ENCODE measurements at places on chromosomes 5 and 9.

DNA sequence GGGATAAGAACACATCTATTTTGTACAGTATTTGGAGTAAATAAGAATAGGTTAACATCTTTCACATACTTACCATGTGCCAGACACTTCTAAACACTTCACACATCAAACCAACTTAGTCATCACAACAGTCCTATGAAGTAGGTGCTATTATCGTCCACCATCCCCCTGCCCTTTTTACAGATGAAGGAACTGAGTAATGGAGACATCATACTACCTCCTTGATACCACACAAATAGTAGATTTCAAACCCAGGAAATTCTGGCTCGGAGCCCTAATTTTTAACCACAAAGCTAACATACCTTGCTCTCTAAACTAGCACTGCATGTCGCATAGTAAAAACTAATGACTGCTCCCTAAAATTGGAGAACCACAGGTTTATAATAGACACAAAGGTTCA is 4.2 kb upstream of the ZNF366 start:
- DNase-seq, result no peak

GRCh38 chr9:71441266-71441665 is 319.8 kb upstream of the TRPM3 start:
- no peak for DNase-seq

DNA sequence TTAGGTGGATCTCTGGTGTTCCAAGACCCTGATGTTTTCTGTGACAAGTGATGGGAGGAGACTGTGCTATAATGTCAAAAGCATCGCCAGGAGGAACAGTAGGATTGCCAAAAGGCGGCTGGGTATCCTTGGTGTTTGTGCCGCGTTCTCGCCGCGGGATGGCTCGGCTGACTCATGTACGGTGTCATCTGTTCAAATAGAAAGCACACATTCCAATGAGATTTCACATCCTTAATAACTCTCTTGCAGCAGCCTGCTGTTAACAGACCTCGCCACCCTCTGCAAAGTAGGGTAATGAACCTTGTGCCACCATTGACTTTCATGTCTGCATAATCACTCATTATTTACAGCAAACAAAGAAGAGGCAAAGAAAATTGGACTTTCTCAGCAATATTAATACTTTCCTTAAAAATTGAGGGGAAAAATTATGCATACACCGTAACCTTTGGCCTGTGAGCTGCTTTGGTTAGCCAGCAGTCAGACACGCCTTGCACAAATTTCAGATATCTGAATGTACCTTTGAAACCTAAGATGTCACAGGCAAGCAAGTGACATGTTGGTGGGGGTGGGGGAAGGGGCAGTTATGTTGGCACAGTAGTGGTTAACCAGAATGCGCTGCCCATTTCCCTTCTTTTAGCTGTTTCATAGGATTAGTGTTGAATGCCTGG is 289.4 kb downstream of the EFNA5 start:
- DNase-seq, result no peak

DNA sequence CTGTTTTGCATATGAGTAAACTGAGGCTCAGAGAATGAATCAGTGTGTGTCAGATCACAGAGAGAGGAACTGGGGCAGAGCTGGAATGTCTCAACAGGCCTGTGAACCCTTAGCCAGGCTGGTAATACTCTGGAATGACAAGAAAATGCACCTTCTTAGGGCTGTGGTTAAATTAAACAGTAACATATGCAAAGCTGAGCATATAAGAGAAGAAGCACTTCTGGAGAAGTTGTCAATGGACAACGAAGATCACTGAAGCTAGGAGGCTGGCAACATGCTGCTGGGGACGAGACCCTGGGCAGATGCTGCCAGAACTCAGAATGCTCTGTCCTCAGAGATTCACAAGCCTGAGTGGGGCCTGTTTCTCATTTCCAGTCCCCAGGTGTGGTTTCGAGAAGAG is 64.6 kb upstream of the EPB41L4B start:
- no peak for DNase-seq

DNA sequence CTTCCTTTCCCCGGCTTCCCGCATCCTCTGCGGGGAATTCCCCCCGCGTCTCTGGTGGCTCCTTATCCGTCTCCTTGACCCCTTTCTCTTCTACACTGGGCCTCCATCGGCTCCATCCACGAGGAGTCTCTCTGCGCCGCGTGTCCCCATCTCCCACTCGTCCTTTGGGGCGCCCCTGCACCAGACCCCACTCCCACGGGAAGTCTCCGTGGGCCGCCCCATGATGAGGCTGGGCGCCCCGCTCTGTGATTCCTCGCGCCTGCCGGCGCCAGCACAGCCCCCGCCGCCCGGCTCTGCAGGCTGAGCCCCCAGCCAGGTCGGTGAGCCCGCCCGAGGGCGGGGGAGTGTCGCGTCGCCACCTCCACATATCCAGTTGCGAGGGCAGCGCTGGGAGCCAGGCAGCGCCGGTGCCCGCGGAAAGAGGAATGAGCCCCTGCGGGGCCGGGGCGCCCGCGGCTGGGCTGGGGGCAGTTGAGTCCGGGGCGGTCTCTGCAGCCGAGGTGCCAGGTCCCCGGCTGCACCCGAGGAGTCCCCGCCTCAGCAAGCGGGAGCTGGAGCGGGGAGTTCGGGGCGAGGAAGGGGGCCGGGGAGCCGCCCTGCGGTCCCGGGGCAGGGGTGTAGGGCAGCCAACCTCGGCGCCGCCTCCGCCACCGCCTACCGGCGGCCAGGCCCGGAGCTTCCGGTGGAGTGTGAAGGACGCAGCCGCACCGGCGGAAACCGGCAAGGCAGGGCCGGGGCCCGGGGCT is 2.1 kb upstream of the TRAF1 start:
- peak; percentile 64 for DNase-seq

DNA sequence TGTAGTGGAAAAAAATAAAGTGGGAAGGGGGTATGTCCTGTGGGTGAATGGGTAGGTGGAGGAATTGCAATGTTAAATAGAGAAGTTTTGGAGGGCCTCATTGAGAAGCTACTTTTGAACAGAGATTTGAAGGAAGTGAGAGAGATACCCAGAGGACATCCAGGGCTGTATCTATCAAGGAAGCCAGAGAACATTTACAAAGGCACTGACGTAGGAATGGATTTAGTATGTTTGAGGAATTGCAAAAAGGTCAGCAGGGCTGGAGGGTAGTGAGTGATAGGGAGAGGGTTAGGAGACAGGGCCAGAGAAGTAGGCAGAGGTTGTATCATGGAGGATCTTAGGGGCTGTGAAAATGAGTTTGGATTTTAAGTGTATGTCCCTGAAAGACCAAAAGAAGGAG is 13.9 kb downstream of the PTTG1 start:
- no peak for DNase-seq

- DNase-seq, result peak; percentile 41
Measured at GRCh38 chr9:127930231-127931091, at the start of gene PIP5KL1. Gene PIP5KL1 (minus strand): TSS chr9:127930777. CDS start chr9:127930752, 25 bp downstream.

GRCh38 chr5:40271476-40271875 is 408.2 kb upstream of the PTGER4 start:
- DNase-seq, result no peak

DNA sequence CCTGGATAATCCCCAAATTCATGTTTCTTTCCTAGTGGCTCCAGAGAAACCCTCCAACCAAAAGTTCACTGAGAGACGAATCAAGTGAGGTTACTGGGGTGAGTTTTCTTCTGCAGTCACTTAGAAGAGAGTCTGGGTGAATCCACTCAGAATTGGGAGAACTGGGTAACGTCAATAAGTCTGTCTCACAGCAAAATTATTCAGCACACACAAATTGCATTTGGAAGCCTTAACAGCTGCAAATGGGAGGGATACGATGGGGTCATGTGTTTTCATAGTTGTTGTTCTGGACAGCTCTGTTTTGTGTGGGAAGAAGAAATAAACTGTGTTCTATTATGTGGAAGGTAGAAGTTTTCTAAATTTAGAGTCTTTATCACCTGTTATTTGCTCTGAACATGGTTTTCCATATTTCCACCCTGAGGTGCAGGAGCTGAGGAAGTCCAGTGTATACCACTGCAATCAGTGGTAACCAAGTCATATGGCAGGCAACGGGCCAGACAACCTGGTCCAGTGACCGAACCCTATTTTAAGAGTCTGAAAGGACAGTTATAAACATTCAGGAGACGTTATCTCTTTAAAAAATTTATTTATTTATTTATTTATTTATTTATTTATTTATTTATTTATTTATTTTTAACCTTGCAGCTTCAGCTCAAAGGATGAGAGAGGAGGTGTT is 21.9 kb downstream of the MARCHF3 start:
- DNase-seq, result no peak

DNA sequence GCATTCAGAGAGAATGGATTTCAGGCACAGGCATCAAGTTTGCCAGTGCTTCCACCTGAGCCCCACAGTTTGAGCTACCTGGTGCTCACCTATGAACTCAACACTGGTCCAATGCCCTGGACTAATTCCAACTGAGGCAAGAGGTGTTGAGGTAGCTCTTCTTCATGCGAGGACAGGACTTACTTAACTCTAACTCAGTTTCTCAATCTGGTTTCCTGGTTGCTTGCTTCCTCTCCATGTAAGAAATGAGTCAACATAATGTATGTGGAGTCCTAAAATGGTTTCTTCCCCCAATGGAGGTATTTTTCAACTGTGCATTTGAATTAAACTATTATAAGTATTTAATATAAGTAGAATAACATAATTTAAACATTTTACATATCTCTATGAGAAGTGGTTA is 523.6 kb upstream of the DAB2 start:
- DNase-seq, result no peak

- DNase-seq, result no peak
Measured at GRCh38 chr5:172505403-172505759, 51.1 kb upstream of the SH3PXD2B start.

DNA sequence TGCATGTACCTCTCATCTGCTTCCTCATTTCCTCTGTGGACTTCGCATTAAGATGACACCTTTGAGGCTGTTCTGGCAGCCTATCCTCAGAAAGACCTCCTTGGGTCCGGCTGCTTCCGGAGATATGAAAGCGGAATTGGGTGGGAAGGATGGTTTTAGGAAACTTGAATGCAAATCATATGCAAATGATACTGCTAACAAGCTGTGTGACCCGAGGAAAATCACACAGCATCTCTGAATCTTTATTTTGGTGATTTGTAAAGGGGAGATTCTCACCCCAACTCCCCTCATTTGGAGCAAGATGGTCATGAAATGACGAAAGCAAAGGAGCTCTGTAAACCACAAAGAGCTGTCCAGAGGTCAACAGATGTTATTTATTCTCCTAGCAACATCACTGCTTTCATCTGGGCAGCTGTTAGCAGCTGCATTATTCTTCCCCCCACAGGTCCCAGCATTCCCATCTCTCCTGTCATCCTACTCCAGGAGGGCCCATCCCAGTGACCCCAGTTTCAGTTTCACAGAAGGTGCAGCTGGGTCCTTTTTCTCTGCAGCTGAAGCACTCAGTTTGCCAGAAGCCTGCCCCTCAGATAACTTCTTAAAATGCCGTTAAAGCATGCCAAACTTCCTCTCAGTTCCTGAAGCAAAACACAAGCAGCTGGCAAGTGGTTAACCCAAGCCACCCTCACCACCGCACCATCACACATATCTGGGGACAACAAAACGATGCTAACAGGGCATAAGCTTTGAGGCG is 269.5 kb downstream of the SEC61B start:
- DNase-seq, result no peak

- DNase-seq, result no peak
Measured at GRCh38 chr5:139911425-139912120, 116.0 kb downstream of the PSD2 start.

GRCh38 chr9:87029905-87030304 is 82.6 kb upstream of the GAS1 start:
- DNase-seq, result no peak

- DNase-seq, result no peak
Measured at GRCh38 chr5:160083501-160083900, 35.7 kb downstream of the PWWP2A start.

DNA sequence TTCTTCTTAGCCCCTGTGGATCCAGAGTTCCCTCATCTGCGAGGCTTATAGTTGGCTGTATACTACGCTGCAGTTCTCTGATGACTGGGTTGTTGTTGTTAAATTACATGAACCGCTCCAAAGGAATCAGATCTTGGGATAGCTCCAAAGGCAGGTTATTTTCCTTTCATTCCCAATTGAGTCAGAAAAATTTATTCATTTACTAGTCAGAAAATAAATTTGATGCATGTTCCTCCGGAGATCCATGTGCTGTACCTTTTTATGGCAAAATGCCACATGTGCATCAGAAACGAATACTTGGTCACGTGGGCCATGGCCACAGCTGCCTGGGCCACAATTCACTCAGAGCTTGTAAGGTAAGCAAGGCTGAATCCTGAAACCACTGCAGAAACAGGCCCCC is 304.0 kb downstream of the NR2F1-AS1 start:
- DNase-seq, result no peak

DNA sequence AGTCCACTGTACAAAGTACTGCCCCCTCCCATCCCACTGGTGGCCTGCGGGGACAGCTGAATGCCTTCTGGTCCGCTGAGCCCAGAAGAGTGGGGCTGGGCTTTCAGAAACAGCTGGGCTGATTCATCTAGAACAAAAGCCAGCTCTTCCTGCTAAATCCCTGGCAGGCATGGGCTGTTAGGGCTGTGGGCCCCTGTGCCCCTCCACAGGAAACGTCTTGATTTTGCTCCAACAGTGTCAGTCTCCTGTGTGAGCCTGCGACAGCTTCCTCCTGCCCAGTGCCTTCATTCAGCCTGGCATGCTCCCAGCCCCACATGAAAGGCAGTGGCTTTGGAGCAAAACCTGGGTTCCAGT is 6.9 kb upstream of the GSN start:
- DNase-seq, result no peak

DNA sequence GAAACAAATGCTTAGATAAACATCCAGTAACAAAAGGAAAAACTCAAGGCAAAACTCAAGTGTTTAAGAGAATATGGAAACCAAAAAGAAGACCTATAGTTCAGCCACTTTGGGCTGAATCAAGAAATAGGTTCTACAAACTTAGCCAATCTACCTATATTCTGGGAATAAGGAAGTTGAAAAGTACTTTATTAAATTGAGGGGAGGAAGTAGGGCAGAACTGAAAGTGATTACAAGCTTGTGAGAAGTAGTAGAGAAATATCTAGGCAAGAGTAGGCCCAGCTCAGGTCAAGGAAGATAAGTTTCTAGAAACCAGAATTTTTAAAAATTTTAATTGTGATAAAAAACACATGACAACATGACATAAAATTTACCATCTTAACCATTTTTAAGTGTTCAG is 384.8 kb upstream of the PCSK5 start:
- no peak for DNase-seq

- no peak for DNase-seq
Measured at GRCh38 chr5:180555168-180555921, 36.0 kb downstream of the SCGB3A1 start.

DNA sequence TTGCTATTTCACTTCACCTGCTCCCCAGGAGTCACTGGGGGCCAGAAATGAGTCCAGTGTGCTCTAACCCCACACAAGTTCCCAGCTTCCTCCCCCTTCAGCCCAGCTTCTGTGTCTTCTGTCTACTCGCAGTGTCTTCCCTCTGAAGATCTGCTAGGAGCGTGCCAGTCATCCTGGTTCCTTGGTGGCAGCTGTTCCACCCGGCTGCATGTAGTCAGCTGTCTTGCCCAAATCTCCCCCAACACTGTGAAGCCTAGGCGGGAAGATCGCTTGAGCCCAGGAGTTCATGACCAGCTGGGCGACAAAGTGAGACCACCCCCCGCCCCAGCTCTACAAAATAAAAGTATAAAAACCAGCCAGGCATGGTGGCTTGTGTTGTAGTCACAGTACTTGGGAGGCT is 154.0 kb downstream of the GDNF start:
- DNase-seq, result no peak

Measured in stimulated activated CD4-positive, alpha-beta T cell treated with anti-CD3 and anti-CD28 coated beads, Interleukin-2, amount 100 ng/mL, for 4 hours (primary cell).